ENCODE measurements at places on chromosomes 4 and X.

DNA sequence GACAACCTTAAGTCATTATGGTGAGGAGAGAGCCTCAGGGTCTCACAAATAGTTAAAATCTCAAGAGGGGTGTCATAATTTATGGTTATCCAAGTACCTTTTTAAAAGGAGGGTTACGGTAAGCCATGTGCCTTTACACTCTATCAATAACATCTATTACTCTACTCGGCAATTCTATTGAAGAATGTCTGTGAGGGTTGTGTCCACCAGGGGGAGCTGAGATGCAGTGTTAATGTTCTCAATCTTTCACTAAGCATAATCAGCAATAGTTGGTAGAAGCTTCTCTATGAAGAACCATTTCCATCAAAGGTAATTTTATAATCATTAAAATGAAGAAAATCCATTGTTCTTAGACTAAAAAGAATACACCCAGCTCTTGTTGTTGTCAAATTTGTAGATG is 457.4 kb downstream of the CENPC start:
- peak; percentile 4 for DNase-seq

DNA sequence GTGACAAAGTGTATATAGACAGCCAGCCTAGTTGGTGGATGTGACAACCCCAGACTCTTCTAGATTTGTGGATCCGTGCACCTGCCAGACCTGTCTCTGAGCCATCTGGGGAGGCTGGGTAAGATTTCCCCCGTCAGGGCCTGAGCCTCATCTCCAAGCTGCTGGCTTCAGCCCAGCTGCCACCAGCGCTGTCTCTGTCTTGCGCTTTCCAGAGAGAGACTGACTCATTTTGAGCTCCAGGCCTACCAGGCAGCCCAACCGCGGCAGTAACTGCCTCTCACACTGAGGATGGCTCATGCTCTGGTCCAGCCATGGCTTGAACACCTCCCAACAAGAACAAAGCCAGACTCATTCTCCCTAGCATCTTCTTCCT is 26.4 kb downstream of the NOP14 start:
- no peak for DNase-seq

- no peak for DNase-seq
These were observed 12.7 kb downstream of the GAB3 start for GRCh38 chrX:154738011-154738738.

DNA sequence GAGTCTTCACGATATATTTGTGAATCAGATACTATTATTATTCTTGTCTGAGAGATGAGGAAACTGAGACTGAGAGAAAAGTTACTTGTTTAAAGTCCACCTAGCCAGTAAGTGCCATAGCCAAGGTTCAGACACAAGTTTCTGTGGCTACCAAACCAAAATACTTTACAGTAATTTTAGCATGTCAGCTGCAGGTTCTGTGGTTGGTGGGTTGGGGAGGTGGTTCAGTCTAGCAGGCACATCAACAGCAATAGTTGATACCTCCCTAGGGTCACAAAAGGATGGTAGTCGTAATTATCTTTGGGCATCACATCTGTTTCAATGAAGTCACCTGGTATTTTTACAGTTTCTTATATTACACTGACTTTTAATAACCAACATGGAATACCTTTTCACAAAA is 35.6 kb upstream of the EDA2R start:
- DNase-seq: no peak

DNA sequence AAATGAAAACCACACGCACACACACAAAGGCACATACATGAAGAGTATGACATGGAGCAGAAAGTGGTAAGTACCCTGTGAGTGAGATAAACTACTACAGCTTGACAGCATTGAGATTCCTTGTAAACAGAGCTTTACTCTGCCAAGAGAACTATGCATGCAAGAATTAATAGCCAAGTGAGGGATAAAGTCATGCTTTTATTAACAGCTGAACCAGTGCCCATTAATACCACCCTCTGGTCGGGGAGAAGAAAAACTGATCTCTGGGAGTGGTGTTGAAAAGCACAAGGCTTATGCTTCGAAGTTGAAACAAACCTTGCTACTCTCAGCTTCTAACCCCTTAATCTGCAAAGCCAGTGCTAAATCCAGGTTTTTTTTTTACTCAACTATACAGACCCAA is 95.9 kb upstream of the C1QTNF7 start:
- no peak for DNase-seq

- DNase-seq: no peak
These were observed 40.5 kb downstream of the CEP44 start for GRCh38 chr4:174324236-174324635.

DNA sequence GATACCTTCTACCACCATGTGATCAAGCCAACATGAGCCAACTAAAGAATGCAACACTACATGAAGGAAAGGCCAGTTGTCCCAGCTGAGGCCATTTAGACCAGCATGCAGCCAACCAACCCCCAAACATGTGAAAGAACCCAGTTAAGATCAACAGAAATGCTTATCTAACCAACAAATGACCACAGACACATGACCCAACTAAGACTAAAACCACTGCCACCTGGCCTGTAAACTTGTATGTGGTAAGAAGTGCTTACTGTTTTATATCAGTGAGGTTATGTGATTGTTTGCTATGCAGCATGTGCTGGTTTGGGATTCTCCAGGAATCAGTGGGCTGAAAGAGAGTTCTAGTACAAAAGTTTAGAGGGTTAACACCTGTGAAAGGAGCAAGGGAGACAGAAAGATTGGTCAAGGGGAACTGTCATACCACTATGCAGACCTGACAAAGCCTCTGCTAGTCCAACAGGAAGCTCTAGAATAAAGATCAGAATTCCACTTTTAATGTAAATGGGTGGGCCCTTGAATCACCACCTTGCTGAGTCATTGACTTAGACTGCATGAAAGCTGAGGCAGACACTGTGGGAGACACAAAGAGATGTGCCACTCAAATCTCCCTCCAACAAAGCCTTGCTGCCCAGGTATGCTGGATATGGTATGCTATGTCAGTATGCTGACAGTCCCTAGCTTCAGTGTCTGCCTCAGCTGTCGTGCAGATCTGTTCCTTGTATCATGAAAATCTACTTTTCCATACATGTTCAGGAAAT is 6.1 kb upstream of the SH3D19 start:
- DNase-seq: no peak
